NCI-H446 treated with DMSO at 0.1 percent for 48 hours (cell line): ENCODE measurements at places on chromosomes 16 and 17.

DNA sequence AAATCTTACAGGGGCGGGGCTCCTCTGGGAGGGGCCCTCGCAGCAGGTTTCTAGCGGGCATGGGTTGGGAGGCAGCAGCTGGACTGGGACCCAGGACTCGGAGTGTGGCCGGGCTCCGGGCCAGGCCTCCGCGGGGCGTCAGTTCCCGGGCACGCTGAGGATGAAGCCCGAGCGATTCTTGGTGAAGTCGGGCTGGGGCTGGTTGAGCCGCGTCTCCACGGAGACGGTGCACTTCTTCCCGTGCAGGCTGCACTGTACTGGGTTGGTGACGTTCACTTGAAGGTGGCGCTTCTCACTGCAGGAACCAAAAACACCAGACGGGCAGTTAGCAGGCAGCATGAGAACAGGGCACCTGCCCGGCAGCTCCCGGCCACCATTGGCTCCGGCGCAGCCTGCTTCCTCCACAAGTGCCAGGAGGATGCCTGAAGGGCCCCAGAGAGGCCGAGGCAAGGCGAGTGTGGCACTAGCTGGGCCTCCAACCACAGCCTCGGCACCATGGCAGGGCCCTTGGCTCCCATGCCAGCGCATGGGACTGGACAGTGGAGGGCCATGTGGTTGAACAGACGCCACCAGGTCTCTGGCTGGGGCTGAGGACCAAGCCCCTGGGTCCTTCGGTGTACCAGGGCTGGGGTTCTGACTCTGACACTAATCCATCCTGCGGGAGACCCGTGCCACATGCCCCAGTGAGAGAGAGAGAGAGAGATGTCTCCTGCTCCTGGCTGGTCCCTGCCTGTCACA, 8.0 kb downstream of the CDK5R1 start:
- peak; percentile 79 for DNase-seq

DNA sequence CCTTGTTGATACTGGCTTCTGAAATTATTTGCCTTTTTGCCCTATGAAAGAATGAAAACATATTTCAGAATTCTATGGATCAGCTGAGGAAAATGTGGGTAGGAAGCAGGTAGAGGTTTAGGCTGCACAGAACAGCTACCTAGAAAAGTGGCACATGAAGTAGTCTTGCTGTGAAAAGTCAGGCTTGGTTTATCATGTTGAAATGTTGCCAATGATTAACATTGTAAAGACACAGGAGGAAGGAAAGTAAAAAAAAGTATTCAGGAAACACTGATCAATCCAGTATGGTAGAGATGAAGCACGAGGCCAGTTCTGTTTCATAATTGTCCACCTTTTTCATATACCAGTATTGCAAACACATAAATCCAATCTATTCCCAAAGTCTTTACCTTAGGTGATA, 29.9 kb downstream of the ABCA6 start:
- DNase-seq, result no peak

DNA sequence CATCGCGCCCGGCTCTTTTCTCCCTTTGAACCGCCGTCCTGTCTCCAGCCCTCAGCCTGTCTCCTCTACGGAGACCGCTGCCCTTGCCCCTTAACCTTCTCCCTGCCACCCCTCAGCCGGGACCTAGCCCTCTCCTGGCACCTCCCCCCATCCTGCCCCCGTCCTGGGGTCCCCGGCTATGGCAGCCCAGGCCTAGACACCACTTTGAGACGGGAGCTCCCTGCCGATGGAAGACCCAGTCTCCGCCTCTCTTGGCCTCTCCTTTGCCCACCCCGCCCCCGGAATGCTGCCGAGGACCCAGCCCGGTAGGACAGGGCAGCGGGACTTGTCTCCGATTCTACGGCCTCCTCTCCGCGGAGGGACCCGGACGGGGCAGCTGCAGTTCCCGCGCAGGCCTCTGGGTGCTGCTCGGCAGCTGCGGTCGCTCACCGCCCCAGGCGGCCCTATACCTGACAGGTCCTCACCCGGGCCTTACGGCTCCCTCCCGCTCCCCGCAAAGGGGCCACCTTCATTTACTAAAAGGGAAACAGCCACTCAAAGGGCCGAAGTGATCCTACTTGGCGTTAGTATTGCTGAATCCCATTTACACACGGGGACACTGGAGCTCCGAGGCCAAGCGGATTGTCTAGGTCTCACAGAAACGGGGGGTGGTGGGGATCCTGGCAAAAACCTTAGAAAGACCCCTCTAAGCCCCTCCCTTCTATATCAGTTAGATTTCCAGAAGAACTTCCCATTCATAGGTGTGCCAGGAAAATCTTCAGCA, 32.6 kb upstream of the TAC4 start:
- DNase-seq, result no peak

DNA sequence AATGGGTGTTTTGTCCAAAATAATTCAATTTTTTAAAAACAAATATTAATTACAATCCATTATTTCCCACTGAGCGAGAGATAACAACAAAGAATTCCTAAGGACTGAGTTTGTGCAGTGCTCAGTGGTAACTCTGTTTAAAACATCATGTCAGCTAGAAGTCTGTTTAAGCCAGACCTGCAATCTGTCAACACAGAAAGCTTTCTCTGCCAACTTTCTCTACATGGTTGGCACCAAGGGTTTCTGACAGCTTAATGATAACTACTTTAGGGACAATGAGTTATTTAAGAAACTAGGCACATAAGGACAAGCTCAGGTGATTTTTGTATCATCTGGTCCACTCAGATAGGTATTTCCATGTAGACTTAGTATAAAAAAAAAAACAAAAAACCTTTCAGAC, 81.8 kb downstream of the WDR59 start:
- no peak for DNase-seq

GRCh38 chr17:19248928-19249574, 11.9 kb downstream of the EPN2 start:
- DNase-seq, result no peak

DNA sequence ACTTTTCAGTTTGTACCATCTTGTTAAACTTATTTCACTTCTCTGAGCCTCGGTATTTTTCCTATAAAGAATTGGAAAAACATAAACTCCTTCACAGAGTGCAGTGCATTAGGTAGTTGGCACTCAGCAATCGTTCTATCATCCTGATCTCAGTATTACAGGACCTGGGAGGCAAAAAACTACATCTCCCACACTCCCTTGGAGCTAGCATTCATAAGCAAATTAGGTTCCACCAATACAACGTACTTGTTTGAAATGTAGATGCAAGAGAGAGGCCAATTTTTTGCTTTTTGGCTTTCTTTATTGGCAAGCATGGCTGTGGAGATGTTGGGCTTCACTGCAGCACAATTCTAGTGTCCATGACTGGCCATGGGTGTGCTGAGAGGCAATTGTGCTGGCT, 285.2 kb downstream of the CA10 start:
- no peak for DNase-seq

GRCh38 chr16:28937222-28937876, 5.6 kb downstream of the CD19 start:
- DNase-seq, result no peak
